Esophagus muscularis mucosa (tissue), 4 donors: ENCODE measurements at places on chromosomes 12 and 14. TPM values are rescaled to one million over a fixed set of nuclear protein-coding genes. Genes with fewer than 3 reads are reported as not detected.

KCNC2 gene
- not detected for total RNA-seq

SAMD15 gene
- 0.42 TPM for total RNA-seq

TMEM121 gene
- total RNA-seq, result 3.1 TPM

TXNRD1 gene
- 243 TPM for total RNA-seq

BMP4 gene
- total RNA-seq, result 16.0 TPM

FAM90A1 gene
- not detected for total RNA-seq

ACVRL1 gene
- 149 TPM for total RNA-seq

TESPA1 gene
- total RNA-seq, result 4.6 TPM

C14orf39 gene
- not detected for total RNA-seq

KRT78 gene
- 2.1 TPM for total RNA-seq

MAP4K5 gene
- total RNA-seq, result 84.4 TPM

CEBPE gene
- total RNA-seq, result not detected

DNAH10 gene
- total RNA-seq, result 1.3 TPM

EXOC3L4 gene
- total RNA-seq, result 0.42 TPM

RNASE3 gene
- total RNA-seq, result 0.52 TPM
